ENCODE measurements at places on chromosomes 5 and 9. TPM values are rescaled to one million over a fixed set of nuclear protein-coding genes. Genes with fewer than 3 reads are reported as not detected.

Gene STPG3
- total RNA-seq, result not detected

DNA sequence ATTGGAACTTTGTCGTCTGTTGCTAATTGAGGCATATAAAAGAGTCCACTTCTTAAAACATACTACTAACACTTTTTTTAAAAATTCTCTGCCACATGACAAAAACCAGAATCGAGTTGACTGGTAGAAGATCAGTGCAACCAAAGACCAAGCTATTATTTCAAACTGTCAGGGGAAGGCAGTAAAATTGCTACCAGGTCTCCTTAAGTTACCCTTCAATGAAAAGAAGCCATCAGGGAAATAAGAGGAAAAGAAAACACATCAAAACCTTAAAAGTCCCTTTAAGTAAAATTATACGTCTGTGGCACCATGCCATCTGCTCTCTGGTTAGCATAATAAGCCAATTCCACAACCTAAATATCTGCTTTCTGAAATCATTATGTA lies 9.6 kb downstream of the ZNF608 start:
- DNase-seq, result no peak

Gene ZFP2
- not detected for total RNA-seq

Gene CDH6
- not detected for total RNA-seq

GRCh38 chr5:103919506-103919905 lies 356.9 kb upstream of the NUDT12 start:
- DNase-seq, result no peak

All from mammary epithelial cell (primary cell).